Omental fat pad (tissue), 4 donors: ENCODE measurements at places on chromosomes 2 and 18.

DNA sequence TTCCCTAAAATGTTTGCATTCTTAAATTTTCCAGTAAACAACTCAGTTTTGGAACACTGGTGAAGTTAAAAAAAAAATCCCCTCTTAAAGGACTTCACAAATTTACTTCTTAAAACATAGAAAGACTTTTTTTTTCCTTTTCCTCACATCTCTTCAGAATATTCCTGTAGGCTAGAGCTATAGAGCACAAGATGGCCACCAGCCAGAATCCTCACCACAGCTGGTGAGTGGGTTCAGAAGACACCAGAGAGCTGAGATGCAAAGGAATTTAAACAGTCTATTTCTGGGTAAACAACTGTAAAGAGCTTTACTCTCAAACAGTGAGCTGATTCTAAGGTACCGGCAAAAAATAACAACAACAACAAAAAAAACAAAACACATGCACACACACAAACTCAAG is 252.8 kb downstream of the LRP1B start:
- no peak for DNase-seq

- DNase-seq, result no peak
These were observed 4.4 kb downstream of the TEX44 start for GRCh38 chr2:231597014-231597611.

DNA sequence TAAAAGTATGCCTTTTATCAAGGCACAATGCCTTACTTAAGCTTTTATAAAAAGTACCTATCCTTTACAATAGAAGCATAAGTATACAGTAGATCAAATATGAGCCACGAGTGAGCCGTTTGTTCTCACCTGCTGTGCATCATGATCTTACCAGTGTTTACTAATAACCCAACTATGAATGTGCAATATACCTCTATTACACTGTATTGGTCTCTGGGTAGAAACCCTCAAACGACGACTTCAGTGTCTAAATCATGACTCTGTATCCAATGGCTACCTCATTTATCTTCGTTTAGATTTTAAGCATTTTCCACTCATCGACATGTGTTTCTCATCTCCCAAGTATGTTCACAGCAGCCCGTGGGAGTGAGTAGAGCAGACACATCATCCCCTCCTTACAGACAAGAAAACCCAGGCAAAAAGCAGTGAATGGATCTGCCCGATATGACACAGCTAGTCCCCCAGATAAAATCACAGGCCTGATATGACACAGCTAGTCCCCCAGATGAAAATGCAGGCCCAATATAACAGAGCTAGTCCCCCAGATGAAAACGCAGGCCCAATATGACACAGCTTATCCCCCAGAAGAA is 279.8 kb downstream of the TNS1 start:
- no peak for DNase-seq

- DNase-seq, result no peak
These were observed 71.0 kb downstream of the CWC22 start for GRCh38 chr2:179936141-179936540.

GRCh38 chr18:37335409-37335736 is 230.2 kb downstream of the CELF4 start:
- no peak for DNase-seq

DNA sequence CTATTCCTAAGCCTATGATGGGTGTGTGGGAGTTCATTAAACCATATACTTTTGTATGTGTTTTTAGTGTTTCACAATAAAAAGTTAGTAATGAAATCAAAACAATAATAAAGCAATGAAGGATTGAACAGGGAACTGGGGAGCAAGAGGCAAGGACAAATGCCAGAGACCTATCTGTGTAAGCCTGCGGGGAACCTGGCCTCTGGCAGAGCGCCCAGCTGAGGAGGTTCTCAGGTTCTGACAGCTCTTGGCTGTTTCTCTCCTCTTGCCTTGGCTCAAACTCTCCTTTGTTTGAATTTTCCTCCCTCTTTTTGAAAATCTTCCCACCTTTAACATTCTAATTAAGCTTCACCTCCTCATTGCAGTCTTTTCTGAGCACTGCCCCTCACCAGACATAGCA is 200.0 kb upstream of the NCKAP5 start:
- no peak for DNase-seq

- DNase-seq, result no peak
These were observed 142.9 kb downstream of the CCDC102B start for GRCh38 chr18:68940754-68941153.

GRCh38 chr2:68564426-68564825 is 79.0 kb upstream of the PROKR1 start:
- no peak for DNase-seq

DNA sequence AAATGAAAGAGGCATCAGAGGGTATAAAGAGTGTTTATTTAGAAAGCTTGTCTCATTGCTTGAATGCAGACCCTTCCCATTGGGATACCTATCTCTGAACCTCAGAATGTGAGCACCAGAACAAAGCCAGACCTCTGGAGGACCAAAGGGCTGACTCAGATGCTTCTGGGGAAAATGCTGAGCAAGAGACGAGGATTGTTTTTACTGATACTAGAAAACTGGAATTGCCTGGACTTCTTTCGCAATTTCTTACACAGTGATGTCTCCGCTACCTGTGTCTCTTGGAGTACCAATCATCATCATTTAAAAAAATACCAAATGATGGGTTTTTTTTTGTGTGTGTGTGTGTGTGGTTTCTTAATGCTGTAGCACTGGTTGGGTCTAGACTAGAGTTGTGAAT is 55.6 kb upstream of the CCDC85A start:
- no peak for DNase-seq

DNA sequence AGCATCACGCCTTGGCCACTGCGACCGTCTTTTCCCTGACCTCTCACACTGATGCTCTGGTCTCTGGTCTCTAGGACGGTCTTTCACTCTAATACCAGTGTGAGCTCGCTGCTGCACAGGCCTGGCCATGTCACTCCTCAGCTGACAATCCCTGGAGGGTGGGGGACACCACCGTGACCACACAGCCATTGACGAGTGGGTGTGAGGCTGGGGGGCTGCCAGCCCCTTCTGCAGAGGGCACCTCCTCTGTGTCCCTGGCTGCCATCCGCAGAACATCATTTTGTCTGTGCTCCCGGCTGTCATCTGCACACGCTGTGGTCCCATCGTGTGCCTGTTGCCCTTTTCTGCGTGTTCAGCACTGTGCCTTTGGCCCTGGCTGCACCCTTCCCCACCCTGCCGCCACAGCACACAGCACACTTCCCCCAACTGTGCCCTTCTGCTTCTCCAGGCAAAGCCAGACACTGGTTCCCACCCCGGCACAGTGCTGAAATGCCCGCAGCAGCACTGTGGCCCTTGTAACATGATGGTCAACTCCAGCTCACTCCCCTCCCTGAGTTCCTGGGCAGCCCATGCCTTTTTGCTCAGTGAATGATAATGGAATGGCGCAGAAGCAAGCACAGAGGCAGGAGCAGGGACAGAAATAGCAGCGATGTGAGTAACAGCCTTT is 30.4 kb upstream of the INHBB start:
- DNase-seq, result no peak

DNA sequence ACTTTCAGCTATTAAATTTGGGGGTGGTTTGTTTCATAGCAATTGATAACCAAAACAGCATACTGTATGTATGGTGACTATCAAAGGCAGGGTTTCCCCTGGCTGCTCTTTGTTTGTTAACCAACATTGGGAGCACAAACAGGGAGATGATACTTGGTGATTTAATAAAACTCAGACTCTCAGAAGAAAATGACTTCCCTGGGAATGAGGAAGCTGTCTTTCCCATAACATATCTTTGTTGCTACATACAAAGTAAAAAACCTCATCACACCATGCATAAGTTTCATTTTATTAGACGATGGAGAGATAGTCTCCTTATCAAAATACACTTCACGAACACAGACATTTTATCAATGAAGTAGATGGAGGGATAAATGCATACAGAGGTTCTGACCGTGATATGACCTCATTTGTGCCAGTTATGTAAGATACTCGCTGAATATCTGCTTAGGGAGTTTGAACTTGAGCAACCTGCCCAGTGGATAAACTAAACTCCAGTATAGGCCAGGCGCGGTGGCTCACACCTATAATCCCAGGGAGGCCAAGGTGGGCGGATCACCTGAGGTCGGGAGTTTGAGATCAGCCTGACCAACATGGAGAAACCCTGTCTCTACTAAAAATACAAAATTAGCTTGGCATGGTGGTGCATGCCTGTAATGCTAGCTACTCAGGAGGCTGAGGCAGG is 3.8 kb upstream of the NFE2L2 start:
- no peak for DNase-seq

DNA sequence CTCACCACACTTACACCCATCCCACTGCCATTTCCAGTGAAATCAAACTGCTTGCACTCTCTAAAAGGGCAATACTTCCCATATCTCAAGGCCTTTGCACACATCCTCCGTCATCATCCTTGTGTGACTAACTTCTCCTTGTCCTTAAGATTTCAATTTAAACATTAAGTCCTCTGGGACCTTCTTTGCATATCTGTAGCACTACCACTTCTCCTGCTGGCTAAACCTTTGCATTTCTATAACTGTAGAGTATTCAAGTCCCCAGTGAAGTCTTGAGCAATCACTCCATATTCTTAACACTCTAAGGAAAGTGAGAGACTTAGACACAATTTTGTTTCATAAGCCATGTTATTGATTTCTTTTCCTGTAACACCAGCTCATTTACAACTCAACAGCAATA is 136.8 kb upstream of the EPHA4 start:
- no peak for DNase-seq

DNA sequence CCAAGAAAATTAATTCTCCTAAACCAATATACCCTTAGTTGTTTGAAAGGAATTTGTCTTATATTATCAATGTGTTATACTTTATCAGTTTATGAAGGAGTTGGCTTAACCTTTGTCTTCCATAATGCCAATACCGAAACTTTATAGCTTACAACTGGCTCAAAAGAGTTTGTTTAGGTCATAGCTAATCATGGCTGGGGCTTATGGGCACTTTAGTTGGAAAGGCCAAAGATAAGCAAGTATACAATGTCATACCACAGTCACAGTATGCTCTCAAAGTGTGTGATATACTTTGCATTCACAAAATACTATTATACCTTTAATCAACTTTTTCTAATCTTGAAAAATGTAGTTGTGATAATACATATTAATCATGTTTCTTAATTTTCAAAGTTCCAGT is 2.3 kb downstream of the KLHL41 start:
- DNase-seq, result no peak

DNA sequence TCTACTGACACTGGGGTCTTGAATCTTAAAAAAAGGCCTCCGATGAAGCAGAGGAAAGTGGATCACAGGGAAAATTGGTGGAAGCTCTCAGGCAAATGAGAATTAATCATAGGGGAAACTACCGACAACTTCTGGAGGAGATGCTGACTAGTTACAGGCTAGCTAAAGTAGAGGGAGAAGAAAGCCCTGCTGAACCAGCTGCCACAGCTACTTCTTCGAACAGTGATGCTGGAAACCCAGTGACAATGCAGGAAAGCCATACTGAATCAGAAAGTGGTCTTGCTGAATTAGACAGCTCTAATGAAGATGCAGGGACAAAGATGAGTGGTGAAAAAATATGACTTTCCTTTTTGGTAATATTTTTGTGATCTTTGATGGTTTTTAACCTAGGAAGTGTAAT is 44.9 kb upstream of the SLC3A1 start:
- DNase-seq, result no peak

DNA sequence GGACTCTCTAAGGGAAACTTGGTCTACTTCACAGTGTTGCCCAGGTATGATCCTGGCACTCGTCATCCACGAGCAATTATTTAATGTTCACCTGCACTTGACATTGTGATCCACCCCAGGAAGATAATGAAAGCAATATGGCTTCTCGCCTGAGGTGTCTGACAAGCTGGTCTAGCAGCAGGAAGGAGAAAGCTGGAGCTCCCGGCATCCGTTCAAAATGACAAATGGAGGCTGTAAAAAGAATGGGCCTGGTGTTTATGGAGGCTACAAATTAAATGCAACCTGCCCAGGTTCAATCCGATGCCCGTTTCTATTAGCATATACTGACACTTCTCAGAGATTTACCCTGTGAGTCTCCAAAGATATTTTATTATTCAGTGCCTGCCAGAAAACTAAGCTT is 317.6 kb downstream of the CTNNA2 start:
- DNase-seq, result no peak

GRCh38 chr2:143146815-143147530 is 17.8 kb downstream of the ARHGAP15 start:
- no peak for DNase-seq

DNA sequence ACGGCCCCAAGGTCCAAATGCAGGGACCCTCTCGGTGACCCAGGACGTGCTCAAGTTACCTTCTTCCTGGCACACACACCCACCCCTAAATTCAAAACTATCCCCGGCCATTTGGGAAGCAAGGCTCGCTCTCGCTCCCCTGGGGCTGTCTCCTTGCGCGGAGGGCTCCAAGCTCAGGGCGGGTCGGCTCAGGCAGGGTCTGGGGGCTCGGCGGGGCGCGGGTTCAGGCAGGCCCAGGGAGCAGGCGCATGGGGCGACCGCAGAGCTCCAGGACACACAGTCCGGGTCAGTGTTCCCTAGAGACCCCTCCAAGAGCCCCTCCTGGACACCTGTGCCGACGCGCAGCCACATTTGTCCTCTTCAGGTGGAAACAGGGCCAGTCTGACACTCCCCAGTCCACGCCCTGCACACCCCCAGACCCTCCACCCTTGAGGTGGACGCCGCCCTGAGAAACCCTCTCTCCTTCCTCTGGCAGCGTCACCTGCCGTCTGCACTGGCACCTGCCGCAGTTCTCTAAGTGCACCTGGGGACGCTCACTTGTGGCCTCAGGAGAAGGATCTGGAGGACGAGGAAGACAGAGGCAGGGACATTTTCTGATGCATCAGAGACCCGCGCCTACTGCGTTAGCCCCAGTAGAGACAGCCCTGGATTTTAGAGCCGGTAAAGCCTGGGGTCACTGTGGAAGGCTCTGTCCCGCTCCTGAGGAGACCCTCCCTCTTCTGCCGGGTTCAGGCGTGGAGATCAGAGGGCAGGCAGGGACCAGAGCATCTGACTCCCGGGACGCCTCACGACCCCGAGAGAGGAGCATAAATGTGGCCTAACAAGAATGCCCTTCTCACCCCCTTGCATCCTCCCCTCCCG is 138.8 kb downstream of the TWIST2 start:
- DNase-seq, result no peak
